ENCODE measurements at places on chromosomes 7 and 10. TPM values are rescaled to one million over a fixed set of nuclear protein-coding genes. Genes with fewer than 3 reads are reported as not detected.

MXI1 gene
- 18.4 TPM for total RNA-seq

C10orf90 gene
- not detected for total RNA-seq

C7orf33 gene
- total RNA-seq, result not detected

CFTR gene
- 10.9 TPM for total RNA-seq

TUBB8 gene
- not detected for total RNA-seq

ABCB4 gene
- 2.9 TPM for total RNA-seq

IPMK gene
- 11.1 TPM for total RNA-seq

SYCE1 gene
- total RNA-seq, result 0.25 TPM

OR2A7 gene
- 5.6 TPM for total RNA-seq

SLC18A3 gene
- total RNA-seq, result 0.10 TPM

GALNT17 gene
- total RNA-seq, result not detected

TMEM178B gene
- total RNA-seq, result 87.0 TPM

FAM25A gene
- total RNA-seq, result not detected

KLF14 gene
- 0.05 TPM for total RNA-seq

WIPF3 gene
- total RNA-seq, result 0.35 TPM

FAM241B gene
- total RNA-seq, result 2.3 TPM

DGKI gene
- total RNA-seq, result 8.0 TPM

RET gene
- 0.45 TPM for total RNA-seq

ANKRD30A gene
- total RNA-seq, result not detected

CYP2C19 gene
- total RNA-seq, result not detected

ARHGEF35 gene
- 22.4 TPM for total RNA-seq

NEUROG3 gene
- total RNA-seq, result not detected

GHRHR gene
- total RNA-seq, result not detected

RARRES2 gene
- 161 TPM for total RNA-seq

PALD1 gene
- total RNA-seq, result 2.6 TPM

TEX36 gene
- total RNA-seq, result not detected

KLLN gene
- not detected for total RNA-seq

RNF148 gene
- total RNA-seq, result not detected

CALCR gene
- total RNA-seq, result 0.17 TPM

RAPGEF5 gene
- total RNA-seq, result 4.0 TPM

SFTPD gene
- total RNA-seq, result 0.30 TPM

DNAJC30 gene
- 1.0 TPM for total RNA-seq

WASHC2A gene
- 28.0 TPM for total RNA-seq

PNLIP gene
- total RNA-seq, result not detected

GIMAP8 gene
- 0.15 TPM for total RNA-seq

ANKRD26 gene
- total RNA-seq, result 14.6 TPM

TTYH3 gene
- 163 TPM for total RNA-seq

LEP gene
- total RNA-seq, result not detected

LRRD1 gene
- not detected for total RNA-seq

SLK gene
- 39.9 TPM for total RNA-seq

MAGI2 gene
- total RNA-seq, result 2.9 TPM

ZCCHC24 gene
- 0.87 TPM for total RNA-seq

AGMO gene
- total RNA-seq, result 0.35 TPM
